ENCODE measurements at places on chromosomes 3 and 15.

DNA sequence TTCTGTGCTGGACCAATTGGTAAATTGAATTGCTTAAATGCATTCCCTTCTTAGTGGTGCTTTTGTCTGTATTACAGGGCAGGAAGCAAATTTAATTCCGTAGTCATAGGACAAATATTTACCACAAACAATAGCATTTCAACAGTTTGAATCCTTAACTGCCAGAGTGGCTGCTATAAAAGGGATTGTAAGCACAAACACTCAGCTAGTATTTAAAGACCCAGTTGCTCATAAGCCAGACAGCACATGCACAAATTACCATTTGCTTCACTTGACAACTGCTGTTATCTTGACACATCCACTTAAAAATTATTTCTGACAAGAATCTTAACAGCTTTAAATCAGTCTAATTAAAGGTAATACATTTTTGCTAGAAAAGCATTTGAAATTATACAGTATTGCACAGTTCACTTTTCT lies 490.2 kb upstream of the ADAMTS9 start:
- no peak for DNase-seq

- DNase-seq = no peak
These were observed 222.1 kb upstream of the NR2F2 start for GRCh38 chr15:96108405-96108804.

- no peak for DNase-seq
These were observed 115.4 kb upstream of the RAD18 start for GRCh38 chr3:9078561-9079240.

- DNase-seq = no peak
These were observed 1.2 kb downstream of the DUOX2 start for GRCh38 chr15:45112591-45113379.

Measured in activated CD4-positive, alpha-beta T cell treated with anti-CD3 and anti-CD28 coated beads, Interleukin-2, amount 50 U/mL, for 24 hours (primary cell).